T-helper 1 cell (primary cell): ENCODE measurements at places on chromosomes 16 and 17.

- no peak for DNase-seq
Measured at GRCh38 chr17:58382872-58383242, 30.9 kb upstream of the SUPT4H1 start.

- no peak for DNase-seq
Measured at GRCh38 chr16:3858801-3859200, 21.7 kb downstream of the CREBBP start.

- peak; percentile 41 for DNase-seq
Measured at GRCh38 chr17:17155568-17155967, 50.6 kb downstream of the PLD6 start.

- no peak for DNase-seq
Measured at GRCh38 chr17:49859991-49860953, 12.4 kb upstream of the TAC4 start.

DNA sequence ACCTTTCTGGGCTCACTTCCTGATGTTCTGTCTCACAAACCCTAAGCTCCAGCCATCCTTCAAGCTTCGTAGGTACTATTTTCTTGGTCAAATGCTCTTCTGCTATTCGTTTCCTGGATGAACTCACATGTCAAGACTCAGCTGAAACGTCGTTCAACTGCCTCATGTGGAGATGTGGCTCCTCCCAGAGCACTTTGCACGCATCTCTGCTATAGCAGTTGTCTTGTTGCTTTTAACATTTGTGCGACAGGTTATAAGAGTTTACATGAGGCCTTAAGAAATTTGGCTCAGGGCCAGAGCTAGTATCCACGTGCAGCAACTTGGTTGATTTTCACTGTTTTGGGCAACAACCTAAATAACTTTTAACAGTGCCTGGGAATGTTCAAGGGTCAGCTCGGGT lies 2.8 kb upstream of the KRT40 start:
- DNase-seq = no peak

- DNase-seq = no peak
Measured at GRCh38 chr17:77428020-77428748, 287.4 kb downstream of the SEC14L1 start.

DNA sequence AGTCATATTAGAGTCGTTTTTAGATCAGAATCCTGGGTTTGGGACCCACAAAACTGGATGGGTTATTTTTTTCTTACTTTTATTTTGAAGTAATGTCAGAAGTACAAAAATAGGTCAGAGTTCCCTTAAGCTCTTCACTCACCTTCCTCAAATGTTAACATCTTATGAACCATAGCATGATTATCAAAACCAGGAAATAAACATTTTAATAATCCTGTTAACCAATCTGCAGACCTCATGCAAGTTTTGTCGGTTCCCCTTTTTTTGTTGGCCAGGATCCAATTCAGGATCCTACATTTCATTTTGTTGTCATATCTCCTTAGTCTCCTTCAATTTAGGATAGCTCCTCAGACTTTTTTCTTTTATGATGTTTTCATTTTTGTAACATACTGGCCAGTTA lies 162.0 kb downstream of the CHD9 start:
- DNase-seq = no peak

GRCh38 chr17:82470065-82470464 lies 11.5 kb downstream of the NARF start:
- no peak for DNase-seq

- DNase-seq = no peak
Measured at GRCh38 chr17:22707626-22708025, 1015.3 kb downstream of the KCNJ18 start.

DNA sequence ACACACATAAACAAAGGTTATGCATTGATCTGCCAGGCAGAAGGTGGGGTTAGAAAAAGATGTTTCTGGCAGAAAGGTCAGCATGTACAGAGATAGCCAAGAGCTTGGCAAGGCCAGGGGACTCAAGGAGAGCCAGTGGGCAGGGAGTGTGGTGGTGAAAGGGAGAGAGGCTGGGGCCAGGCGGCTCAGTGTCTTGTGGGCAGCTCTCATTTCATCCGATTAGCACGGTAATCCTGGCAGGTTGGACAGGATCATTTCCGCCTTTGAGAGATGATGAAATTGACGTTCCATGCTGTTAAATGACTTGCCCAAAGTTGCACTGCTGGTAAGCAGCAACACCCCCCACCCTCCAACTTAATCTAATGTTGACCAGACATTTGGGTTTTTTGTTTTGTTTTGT lies 3.6 kb downstream of the CHD9 start:
- DNase-seq = no peak

- DNase-seq = no peak
Measured at GRCh38 chr17:2070241-2071023, 15.5 kb downstream of the HIC1 start.

DNA sequence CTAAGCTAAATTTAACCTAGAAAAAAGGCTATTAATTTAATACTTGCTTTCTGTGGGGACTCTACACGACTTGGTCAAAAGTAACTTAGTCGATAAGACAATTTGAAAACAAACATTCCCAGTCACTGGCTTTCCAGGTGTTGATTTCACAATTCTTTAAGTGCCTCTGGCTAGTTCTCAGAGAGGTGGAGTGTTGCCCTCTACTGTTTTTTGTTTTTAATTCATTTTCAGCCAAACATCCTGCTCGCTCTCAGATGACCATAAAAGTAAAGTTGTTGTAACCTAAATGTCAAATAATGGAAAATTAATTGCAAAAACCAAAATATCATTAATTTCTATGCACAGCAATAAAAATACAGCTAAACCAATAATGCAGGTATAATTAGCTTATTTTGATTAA lies 107.1 kb downstream of the MYO1D start:
- DNase-seq = no peak

DNA sequence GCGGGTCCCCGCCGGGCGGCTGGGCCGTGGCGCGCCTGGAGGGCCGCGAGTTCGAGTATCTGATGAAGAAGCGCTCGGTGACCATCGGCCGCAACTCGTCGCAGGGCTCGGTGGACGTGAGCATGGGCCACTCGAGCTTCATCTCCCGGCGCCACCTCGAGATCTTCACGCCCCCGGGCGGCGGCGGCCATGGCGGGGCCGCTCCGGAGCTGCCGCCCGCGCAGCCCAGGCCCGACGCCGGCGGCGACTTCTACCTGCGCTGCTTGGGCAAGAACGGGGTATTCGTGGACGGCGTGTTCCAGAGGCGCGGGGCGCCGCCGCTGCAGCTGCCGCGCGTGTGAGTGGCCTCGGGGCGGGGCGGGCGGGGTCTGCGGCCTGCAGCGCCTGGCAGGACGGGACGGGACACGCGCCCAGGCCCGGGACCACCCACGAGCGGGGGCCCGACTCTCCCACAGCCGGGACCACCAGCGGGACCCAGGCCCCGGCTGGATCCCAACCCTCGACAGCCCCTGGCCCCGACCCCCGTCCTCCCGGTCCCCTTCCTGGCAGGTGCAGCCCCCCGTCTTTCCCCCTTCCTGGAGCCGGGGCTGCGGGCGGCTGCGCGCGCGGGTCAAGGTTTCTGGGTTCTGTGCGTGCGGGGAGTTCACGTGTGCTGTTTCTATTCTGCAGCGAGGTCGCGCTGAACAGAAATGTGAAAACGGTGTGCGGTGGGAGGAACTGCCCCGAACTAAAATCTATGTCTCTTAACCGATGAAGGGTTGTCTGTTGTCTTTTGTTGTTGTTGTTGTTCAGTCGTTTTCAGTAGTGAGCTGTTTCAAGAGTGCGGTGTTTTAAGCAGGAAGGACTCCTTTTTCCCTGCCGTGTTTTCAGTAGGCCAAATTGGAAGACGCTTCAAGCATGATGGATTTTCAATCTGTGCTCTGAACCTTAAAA lies 705 bp downstream of the FOXK2 start:
- peak; percentile 53 for DNase-seq

GRCh38 chr17:13569398-13570123 lies 32.2 kb downstream of the HS3ST3A1 start:
- no peak for DNase-seq
